ENCODE measurements at places on chromosomes 1 and 21.
A peak's percentile ranks its signal among the peaks of the same experiment; 100 is the strongest.

DNA sequence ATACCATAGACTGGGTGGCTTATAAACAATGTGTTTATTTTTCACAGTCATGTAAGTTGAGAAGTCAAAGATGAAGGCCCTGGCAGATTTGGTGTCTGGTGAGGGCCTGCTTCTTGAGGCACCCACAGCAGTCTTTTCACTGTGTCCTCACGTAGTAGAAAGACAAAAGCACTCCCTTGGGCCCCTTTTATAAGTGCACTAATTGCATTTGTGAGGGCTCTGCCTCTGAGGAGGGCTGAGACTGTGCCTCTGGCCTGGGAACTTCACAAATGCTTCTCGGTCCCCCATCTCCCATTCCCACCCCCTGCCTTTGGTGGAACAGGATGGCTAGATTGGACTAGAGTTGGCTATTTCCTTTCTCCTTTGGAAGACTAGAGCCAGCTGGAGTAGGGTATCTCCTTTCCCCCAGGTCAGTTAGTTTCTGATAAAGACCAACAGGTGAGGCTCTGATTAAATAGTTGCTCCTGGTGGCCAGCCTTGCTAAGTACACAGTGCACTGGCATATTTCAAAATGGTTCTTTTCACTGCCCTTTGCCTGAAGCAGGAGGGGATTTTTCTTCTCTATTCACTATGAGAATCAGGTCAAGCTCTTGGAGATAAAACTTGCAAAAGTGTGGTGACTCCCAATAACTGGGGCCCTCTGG lies 82.9 kb downstream of the PLPPR4 start:
- DNase-seq, result peak; percentile 72

- DNase-seq, result peak; percentile 30
Measured at GRCh38 chr1:10378081-10378841, 20.6 kb upstream of the PGD start.

DNA sequence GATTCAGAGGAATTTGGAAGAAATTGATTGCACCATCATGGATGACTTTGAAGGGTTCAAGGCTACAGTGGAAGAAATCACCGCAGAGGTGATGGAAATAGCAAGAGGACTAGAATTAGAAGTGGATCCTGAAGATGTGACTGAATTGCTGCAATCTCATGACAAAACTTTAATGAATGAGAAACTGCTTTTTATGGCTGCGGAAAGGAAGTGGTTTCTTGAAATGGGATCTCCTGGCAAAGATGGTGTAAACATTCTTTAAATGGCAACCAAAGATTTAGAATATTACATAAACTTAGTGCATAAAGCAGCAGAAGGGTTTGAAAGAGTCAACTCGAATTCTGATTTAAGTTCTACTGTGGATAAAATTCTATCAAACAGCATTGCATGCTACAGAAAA lies 698.6 kb downstream of the PLA2G4A start:
- DNase-seq, result no peak

DNA sequence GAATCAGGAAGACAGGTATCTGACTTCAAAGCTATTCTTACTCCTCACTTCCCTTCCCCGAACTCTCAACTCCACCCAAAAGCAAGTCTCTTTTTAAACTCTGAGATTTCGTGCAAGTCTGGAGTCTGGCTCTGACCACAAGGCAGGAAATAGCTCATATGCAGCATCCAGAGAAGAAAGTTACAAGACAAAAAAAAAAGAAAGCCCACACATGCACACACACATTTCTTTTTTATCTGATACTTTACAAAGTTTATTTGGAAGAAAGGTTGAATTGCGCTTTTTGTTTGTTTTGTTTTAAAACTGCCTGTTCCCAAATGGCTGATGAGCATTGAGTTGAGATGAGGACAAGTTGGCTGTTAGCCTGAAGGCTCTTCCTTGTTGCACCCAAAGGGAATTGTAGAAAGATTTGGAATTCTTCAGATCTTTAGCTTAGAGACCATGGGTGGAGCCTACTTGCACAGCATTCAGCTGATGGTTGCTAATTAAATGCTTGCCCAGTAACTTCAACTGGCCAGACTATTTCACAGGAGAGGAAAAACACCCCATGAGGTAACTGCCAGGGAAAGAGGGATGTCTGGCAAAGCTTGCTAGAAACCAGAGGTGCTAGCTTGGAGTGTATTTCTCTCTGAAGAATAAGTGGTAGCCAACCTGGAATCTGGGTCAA lies 490.3 kb downstream of the TTLL7 start:
- no peak for DNase-seq

DNA sequence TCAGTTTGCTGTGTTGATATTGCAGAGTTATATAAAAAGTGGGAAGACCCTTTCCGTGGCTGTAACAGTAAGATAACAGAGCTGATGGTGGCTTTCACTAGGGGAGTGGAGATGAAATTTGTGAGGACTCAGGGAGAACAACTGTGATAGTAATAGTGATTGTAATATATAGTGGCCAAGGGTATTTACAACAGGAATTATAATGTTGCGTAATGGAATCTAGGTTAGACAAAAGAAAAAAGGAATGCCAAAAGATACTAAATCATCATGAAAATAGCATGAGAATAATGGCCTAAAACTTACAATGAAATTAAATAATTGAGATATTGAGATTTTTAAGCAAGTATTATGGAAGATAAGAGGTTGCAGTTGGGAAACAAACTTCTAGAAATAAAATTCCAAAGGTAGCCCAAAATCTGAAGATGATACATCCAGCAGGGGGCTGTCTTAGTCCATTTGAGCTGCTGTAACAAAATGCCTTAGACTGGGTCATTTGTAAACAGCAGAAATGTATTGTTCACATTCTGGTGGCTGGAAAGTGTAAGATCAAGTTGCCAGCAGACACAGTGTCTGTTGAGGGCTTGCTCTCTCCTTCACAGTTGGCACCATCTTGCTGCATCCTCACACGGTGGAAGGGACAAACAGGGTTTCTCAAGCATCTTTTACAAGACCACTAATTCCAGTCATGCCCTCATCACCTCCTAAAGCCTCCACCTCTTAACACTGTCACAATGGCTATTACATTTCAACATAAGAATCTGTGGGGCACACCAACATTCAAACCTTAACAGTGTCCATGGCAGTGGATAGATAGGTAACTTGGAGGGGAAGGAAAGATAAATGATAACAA lies 711.2 kb downstream of the MRPL39 start:
- peak; percentile 50 for DNase-seq

- no peak for DNase-seq
Measured at GRCh38 chr21:45994759-45995685, 13.5 kb downstream of the COL6A1 start.

DNA sequence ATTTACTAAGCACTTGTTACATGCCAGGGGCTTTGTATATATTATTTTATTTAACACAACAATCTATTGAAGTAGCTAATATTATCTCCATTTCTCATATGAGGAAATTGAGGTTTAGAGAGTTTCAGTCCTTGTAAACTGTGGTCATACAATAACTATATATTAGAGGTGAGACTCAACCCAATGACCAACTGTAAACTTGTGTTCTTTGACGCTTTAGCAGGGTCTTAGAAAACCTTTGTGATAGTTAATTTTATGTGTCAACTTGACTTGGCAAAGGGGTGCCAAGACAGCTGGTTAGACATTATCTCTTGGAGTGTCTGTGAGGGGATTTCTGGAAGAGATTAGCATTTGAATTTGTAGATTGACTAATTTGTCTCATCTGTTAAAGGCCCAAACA lies 252.4 kb upstream of the B3GALT2 start:
- no peak for DNase-seq

DNA sequence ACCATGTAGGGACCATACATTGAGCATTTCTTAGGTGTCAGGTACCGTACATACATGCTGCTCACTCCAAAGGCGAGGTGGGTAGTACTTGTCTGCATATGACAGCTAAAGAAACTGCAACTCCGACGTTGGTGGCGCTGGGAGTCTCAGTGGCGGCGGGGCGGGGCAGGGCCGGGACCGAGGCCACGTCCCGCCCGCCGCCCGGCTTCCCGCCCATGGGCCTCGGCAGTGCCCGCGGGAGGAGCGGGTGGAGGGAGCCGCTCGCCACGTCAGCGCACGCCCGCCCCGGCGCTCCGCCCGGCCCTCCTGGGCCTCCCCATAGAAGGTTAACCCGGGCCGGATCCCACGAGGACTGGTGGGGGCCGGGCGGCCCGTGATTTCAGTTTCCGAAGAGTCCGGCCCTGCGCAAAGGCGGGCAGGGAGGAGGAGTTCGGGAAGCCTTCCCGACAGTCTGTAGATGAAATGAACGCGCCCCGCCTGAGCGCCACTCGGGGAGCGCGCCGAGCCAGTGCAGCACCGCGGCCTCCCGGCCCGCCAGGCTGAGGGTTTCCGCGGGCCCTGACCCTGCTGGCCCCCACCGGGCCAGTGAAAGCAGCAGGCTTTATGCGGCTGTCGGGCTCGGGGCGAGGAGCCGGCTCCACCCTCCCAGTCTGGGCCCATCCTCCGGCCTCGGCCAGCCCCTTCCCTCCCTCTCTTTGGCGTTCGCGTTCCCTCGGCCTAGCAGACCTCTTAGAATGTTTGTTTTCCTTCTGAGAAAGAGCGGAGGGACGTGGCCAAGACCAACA lies 119.9 kb upstream of the JUN start:
- peak; percentile 64 for DNase-seq

GRCh38 chr1:56686169-56686568 lies 41.1 kb downstream of the PRKAA2 start:
- DNase-seq, result no peak

DNA sequence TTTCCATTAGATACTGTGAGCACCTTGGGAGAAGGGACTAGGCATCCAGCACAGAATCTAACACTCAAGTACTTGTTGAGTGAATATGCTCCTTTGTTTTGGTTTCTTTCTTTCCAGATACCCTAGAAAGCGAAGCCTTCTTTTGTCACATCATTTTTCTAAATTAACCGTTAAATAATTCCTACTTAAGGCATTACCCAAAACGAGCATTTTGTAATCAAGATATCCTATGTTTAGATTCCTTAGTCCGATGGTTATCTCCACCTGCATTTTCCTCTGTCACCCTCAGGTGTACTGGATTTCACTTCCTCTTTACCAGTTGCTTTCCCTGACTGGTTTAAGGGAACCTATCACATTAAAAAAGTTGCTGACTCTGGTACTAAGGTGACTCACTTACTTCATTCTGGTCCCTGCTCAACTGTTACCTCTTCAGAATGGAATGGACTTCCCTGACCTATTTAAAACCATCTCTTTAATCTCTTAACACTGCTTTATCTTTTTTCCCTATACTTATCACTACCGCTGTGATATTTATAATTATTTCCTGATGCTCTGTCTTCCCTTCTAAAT lies 3.2 kb downstream of the B3GALNT2 start:
- DNase-seq, result no peak

GRCh38 chr1:16212251-16212961 lies at the start of gene ARHGEF19:
TSS of gene ARHGEF19 (minus strand) at chr1:16212652. CDS start at chr1:16209054, 3,598 bp downstream.
- DNase-seq, result no peak

DNA sequence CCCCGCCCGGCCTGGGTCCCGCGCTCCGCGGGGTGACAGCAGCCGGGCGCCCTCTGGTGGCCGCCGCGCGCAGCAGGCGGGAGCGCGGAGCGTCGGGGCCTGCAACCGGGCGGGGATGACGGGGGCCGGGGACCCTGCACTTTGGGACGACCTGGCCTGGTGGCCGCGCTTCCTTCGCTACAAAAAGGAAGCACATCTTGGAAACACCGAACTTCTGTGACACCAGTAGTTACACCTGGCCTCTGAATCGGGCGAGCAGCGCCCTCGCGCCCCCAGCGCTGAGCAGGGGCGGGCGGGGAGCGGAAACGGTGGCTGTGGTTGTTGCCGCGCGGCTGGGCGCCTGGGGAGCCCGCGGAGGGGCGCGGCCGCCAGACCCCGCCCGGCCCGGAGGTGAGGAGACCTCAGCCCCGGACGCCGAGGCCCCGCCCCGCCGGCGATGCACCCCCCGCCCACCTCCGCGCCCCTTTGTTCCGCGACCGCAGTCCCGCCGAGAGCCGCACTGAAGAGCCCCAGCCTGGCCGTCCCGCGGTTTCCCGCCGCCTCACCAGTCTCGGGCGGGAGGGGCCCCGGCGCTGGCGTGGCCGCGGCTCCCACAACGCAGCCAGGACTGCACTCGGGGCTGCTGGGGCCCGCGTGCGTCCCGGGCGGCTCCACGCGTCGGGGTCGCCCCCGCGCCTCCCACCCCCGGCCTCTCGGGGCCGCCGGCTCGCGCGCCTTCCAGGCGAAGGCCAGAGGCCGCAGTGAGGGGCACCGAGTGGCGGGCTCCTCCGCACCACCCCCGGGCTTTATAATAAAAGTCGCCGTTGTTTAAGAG lies 59.3 kb downstream of the H3-3A start:
- DNase-seq, result peak; percentile 82

DNA sequence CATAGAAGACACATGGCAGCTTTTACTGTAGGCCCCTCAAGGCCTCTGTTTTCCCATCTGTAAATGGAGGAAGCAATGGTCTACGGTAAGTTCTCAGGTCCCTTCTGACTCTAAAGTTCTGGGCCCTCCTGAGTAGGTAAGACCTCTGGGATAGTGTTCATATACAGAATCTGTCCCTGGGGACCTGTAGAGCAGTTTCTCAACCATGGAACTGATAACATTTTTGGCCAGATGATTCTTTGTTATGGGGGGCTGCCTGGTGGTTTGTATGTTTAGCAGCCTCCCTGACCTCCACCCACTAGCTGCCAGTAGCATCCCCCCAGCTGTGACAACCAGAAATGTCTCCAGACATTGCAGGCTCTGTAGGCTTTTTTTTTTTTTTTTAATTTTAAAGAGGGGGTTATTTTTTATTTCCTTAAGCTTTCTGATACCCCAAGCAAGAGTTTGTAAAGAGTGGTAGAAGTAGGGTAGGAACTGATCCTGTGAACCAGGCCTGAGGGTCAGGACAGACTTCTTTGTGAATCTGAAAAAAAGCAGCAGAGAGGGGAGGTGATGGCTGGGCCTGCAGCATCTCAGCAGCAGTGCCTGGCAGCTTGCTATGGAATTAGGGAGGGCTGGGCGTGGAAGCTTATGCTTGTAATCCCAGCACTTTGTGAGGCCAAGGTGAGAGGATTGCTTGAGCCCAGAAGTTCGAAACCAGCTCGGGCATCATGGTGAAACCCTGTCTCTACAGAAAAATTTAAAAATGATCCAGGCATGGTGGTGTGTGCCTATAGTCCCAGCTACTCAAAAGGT lies 20.2 kb upstream of the TCEA3 start:
- no peak for DNase-seq

DNA sequence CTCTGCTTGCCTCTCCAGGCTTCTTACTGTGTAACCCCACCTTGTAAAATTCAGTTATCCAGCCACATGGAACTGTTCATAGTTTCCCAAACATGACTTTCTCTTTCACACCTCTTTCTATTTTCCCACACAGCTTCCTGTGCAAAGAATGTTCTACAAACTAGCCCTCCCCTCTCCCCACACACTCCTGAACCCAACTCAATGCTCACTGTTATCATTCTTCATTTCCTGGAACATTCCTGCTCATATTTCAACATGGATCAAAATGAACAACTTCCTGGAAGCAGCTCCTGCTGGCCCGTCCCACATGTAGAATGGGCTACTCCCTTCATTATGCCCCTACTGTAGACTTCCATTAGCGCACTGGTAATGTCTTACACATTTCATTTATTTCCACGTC lies 7.5 kb upstream of the HSD11B1 start:
- no peak for DNase-seq

DNA sequence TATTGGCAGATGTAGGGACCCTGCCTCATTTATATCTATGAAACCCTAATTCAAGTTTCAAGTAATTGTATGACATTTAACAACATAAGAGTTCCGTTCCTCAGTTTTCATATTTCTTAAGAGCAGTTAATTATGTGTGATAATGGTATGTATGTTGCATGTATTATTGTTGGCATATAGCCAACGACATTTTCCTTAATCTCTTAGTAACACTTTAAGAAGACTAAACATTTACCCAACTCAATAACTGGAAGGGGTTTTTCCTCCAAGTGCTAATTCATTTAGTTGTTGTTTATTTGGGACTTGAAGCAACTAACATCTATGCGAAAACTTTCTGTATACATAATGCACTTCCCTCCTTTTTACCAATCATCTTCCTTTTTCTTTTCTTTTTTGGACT lies 1.5 kb upstream of the RALGPS2 start:
- DNase-seq, result no peak

All from BE2C (cell line).